ENCODE measurements at places on chromosomes 12 and 14.

DNA sequence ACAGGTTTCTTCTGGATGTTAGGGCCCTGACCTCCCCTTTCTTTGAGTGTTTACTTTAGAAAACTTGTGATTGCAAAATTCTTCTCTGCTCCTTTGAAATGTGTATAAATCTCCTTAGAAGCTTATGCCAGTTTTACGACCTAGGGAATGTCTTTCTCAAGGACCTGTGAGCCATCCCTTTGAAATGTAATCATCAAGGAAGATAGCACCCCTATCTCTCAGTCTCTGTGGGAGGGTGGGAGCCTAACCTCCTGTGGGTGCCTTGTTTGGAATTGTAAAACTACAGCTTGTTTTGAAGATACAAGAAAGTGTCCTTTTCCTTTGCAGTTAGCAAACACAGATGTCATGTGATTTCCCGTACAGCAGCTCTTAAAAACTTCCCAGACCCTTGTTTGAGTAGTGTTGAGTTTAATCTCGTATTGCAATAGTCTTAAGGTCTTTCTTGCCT, 3.3 kb downstream of the OR10AD1 start:
- DNase-seq: no peak

GRCh38 chr14:89959853-89960445, 4.2 kb downstream of the TDP1 start:
- DNase-seq: no peak

GRCh38 chr14:65344011-65344410, 68.5 kb upstream of the FUT8 start:
- DNase-seq: no peak

DNA sequence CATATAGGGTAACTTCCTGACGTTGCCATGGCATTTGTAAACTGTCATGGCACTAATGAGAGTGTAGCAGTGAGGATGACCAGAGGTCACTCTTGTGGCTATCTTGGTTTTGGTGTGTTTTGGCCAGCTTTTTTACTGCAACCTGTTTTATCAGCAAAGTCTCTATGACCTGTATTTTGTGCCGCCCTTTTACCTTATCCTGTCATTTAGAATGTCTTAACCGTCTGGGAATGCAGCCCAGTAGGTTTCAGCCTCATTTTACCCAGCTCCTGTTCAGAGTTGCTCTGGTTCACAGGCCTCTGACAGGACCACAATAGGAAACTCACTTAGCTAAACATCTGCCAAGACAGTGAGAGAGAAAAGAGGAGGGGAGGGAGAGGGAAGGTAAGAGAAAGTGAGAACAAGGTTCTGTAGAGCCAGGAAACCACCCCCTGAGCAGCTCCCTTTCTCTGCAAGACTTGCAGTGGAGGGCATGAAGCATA, 64.8 kb upstream of the PLEKHG3 start:
- DNase-seq: no peak

GRCh38 chr12:22190-22529, 44.4 kb upstream of the IQSEC3 start:
- DNase-seq: no peak

GRCh38 chr12:122085591-122085990, 7.0 kb downstream of the MLXIP start:
- DNase-seq: no peak

DNA sequence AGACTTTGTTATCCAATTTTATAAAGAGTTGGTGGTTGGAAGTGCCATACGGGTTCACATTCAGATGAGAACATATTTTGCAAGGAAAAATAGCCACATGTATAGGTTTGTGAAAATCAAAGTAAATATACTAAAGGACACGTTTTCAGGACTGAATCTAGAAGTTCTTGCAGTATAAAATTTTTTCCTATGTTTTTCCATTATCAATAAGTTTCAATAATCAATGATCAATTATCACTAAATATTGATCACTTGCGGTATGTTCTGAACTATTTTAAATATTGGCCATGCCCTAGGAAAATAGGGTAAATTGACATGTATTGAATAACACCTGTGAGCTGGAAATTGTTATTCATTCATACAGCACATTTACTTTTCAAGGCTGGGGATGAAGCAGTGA, 25.9 kb downstream of the ALG10B start:
- no peak for DNase-seq
